ENCODE measurements at places on chromosomes 5 and 9.

- DNase-seq: no peak
Observed at GRCh38 chr5:123518111-123518510, 6.1 kb downstream of the CSNK1G3 start.

DNA sequence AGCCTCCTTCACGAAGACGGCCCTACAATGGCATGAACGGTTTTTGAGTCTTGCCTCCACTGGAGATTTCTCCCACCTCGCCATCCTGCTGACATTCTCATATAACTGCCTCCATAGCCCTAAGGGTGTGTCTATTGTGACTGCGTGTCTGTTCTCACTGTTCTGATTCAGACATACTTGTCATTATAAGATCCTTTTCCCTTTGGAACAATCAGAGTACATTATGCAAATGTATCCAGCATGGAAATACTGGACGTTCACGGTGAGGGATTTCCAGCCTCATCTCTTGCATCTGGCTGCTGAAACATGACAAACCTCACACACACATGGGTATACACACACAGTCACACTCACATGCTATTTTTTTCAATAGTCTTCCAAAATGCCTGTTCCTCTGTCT is 402.1 kb downstream of the DIRAS2 start:
- DNase-seq: no peak

DNA sequence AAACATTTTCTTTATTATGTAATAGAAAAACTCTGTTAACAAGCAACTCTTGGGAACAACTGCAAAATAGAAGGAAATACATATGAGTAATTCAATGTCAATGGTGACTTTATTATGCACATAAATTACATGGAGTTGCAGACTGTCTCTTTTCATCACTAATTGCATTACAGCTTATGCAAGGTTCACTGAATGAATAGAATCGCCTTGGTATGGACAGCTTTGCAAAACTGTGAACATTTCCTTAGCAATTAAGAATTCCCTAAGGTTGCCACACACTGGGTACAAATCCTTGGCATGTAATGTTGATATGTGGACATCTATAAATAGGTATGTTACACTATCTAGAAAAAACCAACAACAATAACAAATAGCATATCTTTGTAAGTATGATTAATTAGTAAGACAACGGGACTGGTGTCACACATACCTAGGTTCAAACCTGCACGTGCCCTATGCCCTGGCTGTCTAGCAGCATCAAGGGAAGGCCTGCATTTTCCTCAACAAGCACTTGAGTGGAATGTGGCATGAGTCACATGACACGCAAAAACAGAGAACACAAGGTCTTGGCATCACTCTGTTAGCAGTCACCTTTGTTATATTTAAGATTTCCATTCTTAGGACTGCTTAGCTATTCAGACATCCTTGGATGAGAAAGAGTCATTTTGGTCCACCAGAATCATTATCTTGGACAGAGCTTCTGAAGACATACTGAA is 263.9 kb downstream of the CTNND2 start:
- DNase-seq: no peak

GRCh38 chr5:160084144-160084543 is 35.1 kb downstream of the PWWP2A start:
- DNase-seq: no peak
